ENCODE measurements at places on chromosomes 3 and 15.

DNA sequence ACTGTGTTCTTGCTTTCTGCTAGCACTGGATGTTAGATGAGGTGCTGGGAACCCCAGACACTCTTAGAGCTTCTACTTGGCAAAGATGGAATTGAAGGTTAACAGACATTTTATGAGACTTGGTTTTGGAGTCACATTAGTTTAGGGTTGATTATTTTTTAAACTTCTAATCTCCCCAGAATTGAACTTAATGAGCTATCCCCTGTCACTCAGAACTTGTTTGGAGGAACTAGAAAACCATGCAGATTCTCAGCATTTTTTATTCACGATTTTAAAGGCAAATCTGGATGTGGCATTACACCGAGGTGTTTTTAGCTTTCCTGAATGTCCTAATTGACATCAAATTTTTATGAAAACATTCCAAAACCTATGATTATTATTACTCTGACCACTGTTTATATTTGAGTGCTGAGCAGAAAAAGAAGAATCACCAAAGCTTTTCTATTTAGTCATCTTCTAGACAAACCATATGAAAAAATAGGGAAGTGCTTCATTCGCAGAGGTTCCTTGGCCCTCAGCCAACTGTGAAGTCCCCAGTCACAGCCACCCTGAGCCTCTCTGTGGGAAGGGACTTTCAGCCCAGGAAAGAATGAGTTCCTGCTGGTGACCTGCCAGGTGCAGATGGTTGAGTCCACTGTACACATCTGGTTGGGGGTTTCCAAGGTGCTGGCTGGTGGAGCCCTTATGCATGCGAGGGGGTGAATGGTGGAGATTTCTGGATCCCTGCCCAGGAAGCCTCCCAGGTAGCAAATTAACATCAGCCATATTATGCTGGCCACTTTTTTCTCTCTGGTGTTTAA is 196.0 kb upstream of the TOPAZ1 start:
- no peak for DNase-seq

DNA sequence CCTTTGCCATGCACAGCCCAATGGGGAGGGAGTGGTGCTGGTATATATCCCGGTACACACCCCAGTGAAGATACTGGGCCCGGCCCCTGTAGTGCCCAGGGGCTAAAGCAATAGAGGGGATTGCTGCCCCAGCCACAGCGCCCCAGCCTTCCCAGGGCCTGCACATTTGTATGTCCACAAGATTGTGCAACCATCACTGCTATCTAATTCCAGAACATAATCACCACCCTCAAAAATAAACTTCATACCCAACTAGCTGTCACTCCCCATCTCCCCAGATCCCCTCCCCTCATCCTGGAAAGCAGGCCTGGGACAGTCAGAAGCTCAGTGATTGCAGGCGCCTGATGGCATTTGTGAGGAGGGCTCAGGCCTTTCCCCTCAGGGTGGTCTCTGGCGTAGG is 13.5 kb downstream of the GNAI2 start:
- no peak for DNase-seq

GRCh38 chr15:28876131-28876844 is 9.5 kb upstream of the APBA2 start:
- DNase-seq = no peak

DNA sequence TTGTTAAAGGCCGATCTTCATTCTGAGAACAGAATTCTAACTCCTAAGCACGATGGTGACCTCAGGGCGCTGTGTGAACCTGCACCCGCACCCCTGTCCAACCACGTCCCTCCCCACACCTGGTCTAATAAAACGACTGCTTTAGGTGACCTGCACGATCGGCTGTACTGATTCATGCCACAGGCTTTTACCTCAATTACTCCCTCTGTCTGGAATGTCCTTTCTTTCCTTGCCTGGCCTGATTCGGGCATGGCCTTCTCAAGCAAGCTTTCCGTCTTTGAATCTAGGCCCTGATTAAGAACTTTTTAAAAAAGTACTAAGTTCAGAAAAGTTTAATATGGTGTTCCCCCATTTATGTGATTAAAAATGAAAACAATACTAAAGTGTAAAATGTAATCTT is 842 bp upstream of the U2SURP start:
- no peak for DNase-seq

- DNase-seq = no peak
Measured at GRCh38 chr3:101249522-101249921, 70.9 kb downstream of the IMPG2 start.

DNA sequence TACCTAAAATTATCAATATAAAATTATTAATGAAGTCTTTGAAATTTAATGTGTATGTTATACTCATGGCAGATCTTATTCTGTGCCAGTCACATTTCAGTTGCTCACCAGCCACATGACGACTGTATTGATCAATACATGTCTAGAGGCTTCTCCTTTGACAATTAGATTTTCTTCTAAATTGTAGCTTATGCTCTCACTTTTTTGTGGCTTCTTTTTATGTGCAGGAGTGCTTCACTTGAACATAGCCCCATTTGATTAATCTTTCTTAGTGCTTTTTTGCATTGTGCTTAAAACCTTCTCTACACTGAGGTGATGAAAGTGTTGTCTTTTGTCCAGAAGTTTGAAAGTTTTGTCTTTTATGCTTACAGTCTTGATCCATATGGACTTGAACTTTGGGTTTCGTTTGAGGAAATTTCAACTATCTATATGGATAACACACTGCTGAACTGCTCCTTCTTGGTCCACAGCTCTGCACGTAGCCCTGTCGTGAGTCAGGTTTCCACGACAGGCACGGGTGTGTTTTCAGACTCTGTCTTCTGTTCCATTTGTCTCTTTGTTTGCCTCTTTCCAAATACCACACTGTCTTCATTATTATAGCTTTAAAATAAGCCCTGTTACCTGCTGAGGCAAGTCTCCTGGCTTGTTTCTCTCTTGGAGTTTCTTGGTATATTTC is 393.9 kb upstream of the CFAP20DC start:
- no peak for DNase-seq

DNA sequence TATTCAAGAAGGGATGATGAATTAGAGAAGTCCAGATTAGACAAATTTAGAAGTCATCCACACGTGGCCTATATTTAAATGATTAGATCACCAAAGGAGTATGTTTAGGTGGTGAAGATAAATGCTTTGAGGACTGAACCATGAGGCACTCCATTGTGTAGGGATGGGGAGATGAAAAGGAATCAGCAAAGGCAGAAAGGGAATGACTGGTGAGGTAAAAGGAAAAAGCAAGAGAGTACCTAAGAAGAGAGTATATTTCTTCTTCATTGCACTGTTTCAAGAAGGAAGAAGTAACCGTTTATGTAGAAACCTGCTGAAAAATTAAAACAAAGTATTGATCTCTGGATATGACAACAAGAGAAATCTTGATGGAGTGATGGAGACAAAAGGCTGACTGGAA is 40.7 kb downstream of the DENND4A start:
- DNase-seq = no peak

- DNase-seq = no peak
Measured at GRCh38 chr15:78301828-78302227, 2.4 kb upstream of the SKIC8 start.

- DNase-seq = no peak
Measured at GRCh38 chr3:140794507-140794906, 116.6 kb downstream of the TRIM42 start.
